ENCODE measurements at places on chromosomes 5 and 9.

- no peak for DNase-seq
These were observed 288.1 kb downstream of the GABRB2 start for GRCh38 chr5:161258438-161258837.

DNA sequence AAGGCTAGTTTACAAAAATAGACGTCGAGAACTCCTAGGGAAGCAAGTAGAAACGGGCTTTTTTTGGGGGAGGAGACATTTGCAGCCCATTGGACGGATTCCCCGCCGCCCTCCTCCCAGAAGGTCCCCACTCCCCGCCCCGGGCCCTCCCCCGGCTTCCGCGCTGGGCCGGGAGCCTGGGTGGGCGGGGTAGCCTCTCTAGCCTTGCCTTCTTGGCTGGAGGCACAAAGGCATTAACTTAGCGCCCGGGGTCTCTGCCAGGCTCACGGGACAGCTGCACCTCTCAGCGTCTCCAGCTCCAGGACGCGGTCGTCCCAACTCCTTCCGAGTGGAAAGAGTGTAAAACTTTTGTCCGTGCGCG is at the start of gene DMRTA1:
Gene DMRTA1 (plus strand): TSS at position 236 of the 361 bp plus-strand sequence. CDS start 242 bp downstream, outside the sequence.
- DNase-seq: no peak

DNA sequence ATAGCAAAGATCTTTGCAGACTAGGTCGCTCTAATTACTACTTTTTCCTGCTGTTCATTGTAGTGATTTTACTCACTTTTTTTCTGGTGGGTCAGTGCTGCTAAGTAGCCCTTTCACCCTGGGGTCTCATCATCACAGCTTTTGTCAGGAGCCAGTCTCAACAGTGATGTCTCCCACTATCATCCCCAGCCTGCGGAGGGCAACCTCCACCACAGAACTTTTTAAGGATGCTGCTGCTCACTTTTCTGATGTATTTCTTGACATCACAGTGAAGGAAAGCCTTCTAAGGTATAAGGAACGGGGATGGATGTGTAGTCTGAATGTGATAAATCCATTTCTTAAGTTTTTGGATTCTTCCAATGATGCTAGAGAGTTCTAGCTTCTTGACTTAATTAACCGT is 242.5 kb upstream of the RIOK2 start:
- DNase-seq: no peak

DNA sequence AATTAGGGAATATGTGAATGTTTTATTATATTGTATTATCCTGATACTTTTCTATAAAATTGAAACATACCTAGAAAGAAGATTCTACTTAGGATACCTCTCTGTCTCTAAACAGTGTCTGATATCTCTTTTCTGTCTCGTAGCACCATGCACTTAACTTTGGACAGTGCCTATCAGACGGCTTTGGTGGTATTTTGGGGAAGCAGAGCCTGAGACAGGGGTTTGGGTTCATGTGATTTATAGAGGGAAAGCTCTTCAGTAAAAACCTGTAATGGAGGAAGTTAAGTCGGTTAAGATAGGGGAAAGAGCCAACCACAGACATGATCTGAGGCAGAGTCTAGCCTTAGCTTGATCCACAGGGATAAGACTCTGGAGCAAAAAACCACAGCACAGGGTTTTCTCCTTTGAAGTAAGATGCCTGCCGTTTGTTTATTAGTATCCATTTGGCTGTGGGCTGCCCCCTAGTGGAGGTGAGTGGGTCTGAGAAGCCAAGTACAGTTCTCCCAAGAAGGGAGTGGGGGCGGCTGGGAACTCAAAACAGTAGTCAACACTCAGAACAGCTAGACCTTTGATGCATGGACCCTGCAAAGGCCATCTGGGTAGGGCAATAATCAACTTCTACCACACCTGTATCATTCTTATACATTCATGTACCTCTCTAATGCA is 141.2 kb upstream of the ASTN2 start:
- peak; percentile 1 for DNase-seq

GRCh38 chr5:139705191-139705590 is 57.0 kb downstream of the CXXC5 start:
- DNase-seq: no peak

GRCh38 chr5:95619096-95619495 is 791 bp upstream of the GPR150 start:
- no peak for DNase-seq

DNA sequence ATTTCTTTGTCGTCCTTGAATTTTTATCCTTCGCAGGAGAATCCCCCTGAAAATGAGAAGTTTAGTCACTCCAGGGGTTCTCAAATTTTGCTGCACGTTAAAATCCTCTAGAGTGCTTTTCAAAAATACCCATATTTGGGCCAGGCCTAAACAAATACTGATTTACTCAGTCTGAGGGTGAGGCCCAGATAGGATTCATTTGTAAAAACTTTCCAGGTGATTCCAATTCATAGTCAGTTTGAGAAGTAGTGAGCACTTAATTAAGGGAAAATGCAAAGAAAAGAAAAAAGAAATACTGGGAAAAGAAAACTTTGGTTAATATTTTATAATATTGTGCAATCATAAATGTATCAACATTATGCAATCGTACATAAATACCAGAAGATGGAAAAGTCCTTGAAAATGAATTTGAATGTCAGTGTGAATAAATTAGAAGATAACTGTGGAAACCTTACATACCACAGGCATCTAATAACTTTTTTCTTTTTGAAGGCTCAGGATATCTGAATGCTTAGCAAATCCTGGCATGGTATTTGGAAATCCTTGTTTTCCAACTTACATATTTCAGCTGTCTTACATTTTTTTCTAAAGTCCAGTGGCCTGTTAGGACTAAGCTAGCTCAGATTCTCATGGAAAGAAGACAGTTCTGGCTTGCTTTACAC is 116.5 kb upstream of the DAPK1 start:
- DNase-seq: no peak

- no peak for DNase-seq
These were observed 60.9 kb upstream of the UBAC1 start for GRCh38 chr9:136021872-136022681.

- DNase-seq: no peak
These were observed 73.8 kb downstream of the MED27 start for GRCh38 chr9:132005899-132006298.

DNA sequence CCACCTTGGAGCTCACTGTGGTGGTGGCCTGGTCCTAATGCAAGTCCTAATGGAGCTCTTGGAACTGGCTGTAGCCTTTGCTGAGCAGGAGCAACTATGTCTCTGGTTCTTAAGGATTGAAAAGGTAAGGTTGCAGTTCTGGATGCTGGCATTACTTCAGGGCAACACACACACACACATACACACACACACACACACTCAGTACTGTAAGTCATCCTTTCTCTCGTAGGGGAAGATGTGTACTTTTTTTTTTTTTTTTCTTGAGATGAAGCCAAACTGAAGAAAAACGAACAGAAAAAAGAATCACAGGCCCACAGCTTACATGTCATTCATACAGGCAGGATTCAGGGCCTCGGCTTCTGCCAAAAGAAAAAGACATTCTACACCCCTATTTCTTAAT is 81.1 kb upstream of the RPS23 start:
- DNase-seq: no peak

DNA sequence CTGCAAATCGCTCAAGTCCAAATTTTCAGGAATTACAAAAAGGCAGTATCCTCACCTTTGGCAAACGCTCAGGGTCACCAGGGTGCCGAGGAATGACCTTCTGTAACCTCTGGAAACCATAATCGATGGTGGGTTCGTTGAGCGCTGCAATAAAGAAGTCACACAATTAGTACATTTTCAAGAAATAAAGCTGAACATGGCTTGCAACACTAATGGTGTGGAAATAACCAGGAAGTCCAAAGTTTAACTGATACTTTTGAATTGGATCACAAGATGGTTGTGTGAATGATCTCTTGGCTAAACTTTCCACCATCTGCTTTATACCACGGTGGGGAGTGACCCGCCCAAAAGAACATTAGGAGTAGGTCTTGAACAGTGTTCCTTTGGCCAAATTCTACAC is 368.7 kb downstream of the EBF1 start:
- DNase-seq: no peak

GRCh38 chr9:114308361-114308950 is 14.4 kb upstream of the ORM1 start:
- DNase-seq: no peak
